ENCODE measurements at places on chromosomes 13 and 19.
A peak's percentile ranks its signal among the peaks of the same experiment; 100 is the strongest.

DNA sequence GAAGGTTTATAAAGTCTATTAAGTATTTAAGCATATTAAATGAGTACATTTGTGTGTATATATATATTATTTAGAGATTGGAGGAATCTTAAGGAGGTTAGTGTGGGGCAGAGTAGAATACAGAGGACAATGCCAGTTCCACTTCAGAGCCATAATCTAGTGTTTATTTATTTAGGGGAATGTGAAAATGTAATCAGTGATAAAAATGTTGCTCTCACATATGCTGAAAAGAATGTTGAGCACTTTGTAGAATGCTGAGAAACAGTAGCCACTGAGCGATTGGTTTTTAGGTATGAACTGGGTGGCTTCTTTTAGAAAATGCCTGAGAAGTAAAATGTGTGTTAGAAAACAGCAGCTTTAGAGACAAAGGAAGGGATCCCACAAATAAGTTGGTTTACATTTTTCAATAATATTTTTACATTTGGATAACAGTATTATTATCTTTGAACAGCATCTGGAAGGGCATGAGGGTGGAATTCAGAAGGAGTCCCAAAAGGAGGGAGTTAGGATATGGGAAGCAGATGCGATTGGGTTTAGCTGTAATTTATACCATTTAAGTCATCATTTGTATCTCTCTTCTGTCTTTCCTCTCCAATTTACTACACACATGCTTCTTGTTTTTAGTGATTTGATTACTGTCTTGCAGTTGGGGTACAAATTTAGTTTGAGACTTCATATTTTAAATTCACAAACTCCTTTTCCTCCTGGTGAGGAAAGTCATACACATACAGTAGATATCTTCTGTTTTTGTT is 68.6 kb downstream of the NDFIP2 start:
- peak; percentile 14 for DNase-seq

- no peak for DNase-seq
Observed at GRCh38 chr13:83692800-83693199, 189.5 kb downstream of the SLITRK1 start.

GRCh38 chr13:93882086-93882651 is 597.3 kb downstream of the DCT start:
- peak; percentile 73 for DNase-seq

DNA sequence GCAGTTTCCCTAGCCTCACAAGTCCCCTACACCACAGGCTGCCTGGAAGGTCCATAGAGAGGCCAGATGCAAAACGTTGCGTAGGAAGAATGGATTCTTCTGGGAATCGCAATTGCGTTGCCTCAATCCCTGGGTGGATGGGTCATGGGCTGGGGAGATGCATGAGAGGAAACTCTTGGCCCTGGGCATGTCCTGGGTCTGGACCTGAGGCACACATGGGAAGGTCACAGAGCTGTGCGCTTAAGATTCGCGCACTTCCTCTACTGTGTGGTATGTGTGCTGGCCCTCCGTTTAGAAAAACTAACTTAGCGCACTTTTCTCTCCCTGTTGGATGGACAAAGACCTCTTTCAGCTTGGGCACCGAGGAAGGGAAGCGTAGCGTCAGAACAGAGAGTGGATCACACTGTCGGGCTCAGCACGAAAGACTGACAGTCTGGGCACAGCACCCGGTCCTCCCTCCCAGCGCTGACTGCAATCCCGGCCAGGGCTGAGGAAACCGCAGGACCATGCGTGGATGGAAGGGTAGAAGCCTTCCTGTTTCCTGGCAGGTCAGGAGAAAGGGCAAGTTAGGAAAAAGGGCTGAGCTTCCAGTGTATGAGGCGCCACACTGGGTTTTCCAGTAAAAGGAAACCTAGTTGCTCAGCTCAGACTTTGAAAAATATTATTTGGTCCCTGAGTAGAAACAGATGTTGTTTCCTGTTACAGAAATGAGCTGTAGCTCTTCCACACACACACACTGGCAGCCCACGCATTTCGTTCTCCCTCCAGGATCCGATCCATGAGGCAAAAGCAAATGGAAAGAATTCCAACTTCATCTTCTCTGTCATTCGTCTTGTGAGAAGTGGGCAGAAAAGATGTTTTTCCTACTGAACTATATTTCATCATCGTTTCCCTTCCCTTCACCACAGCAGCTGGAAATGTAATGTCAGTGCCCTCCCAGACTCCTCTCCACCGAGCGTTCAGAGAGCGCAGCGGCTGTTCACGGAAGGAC is 86.0 kb downstream of the ING1 start:
- peak; percentile 86 for DNase-seq

- peak; percentile 23 for DNase-seq
Observed at GRCh38 chr13:95921485-95921884, 131.7 kb downstream of the UGGT2 start.
